ENCODE measurements at places on chromosomes 6 and 20.

GRCh38 chr20:33812152-33812849 is 1.2 kb downstream of the CHMP4B start:
- DNase-seq = no peak

GRCh38 chr6:89368999-89369398 is 16.5 kb upstream of the UBE2J1 start:
- no peak for DNase-seq

DNA sequence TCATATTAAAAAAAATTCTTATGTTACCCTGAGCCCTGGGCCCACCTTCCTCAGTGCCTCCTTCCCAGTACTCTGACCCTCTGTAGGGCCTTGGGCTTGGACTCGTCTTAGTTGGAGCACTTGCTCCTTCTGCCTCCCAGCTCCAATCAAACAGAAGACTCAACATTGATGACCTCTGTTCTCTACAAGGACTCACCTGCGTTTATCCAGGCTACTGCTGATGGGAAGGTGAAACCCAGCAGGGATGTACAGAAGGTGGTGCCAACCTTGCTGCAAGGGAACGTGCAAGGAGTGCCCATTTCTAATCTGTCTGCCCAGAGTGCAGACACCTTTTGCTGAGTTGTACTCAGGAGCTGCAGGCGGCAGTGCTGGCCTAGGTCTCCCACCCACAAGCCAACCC is 38.9 kb downstream of the FYN start:
- DNase-seq = no peak

DNA sequence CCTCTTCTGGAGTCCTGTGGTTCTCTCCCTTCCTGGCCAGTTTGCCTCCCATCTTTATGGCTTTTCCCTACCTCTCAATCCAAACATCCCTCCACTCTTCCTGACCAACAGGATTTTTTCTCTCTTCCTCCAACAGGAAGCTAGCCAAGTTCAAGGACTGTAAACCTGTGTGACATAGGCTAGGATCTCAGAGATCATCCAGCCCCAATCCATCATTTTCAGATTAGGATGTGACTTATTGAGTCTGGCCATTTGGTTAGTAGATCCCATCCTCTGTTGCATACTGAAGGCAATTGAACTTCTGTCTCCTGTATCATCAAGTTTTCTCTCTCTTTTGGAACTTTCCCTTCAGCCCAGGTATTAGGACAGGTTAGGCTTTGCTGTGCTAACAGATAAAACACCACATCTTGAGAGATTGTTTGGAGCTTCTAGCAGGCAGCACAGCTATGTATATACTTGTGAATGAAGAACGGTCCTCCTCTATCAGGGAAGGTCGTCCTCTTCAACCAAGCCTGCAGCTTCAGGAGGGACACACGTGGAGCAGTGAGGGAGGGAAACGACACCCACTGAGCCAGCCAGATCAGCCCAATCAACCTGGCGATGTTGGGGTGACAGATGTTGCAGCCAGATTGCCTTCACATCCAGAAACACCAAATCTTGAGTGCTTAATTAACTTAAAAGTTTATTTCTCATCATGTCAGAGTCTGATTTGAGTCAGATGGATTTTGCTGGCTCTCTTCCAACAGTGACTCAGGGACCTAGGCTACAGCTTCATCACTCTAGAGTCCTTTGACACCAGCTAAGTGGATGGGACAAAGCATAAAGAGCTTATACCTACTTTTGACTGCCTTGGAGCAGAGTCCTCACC is 106.8 kb downstream of the GJA10 start:
- DNase-seq = no peak

- no peak for DNase-seq
Observed at GRCh38 chr6:88749849-88750248, 213.6 kb downstream of the RNGTT start.

- no peak for DNase-seq
Observed at GRCh38 chr20:5729348-5729747, 20.9 kb upstream of the SHLD1 start.

GRCh38 chr6:122714059-122714458 is 65.5 kb upstream of the FABP7 start:
- DNase-seq = no peak

- DNase-seq = no peak
Observed at GRCh38 chr6:6826095-6826901, 237.8 kb downstream of the LY86 start.

Measured in naive thymus-derived CD4-positive, alpha-beta T cell (primary cell).